ENCODE measurements at places on chromosomes 1 and 21. TPM values are rescaled to one million over a fixed set of nuclear protein-coding genes. Genes with fewer than 3 reads are reported as not detected.

DNA sequence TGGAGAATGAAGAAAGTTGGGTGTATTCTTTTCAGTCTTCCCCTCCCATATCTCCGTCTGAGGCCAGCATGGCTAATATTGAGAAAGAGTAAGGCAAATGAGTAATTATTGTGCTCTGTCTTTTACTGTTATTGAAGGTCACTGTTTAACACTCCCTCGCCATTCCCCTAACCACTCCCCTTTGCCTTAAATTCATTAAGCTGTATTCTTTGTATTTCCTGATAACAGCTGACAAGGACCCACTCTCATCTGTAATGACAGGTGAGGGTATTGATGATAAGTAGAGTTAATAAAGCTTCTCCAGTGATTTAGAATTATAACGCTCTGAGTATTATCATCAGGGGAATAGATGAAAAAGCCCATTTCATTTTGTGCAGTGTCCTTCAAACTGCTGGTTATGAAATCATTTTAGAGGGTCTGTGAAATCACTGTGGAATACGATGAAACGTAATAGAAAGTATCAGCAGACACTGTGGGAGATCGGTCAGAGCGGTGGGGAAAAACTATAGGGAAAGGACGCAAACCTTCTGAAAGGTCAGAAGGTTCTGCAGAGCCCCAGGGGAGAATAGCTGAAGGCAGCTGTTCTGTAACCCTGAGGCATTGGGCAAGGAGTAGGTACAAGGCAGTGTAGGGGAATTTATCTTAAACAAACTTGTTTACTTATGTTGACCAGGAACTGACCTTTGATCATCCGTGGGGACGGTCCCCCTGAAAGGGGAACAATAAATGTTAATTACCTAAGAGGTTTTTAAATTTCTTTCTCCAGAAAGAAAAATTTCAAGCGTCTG lies 46.3 kb upstream of the CACYBP start:
- DNase-seq = no peak

DNA sequence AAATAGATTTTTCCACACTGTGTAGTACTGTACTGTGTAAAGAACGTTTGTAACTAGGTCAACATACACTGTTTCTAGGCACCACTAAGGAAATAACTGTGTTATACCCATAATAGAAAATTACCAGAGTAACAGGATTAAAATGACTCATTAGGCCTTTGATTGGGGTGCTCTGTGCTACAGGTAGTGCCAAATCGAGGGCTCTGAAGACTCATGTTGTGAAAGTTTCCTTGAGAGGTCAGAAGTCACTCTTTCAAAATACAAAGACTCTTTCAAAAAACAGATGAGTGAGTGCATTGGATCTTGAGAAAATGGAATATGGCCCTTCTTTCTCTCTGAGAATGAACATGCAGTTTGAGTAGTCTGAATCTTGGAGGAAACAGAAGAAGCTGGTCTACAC lies 143.0 kb downstream of the MRPL39 start:
- DNase-seq = no peak

DNA sequence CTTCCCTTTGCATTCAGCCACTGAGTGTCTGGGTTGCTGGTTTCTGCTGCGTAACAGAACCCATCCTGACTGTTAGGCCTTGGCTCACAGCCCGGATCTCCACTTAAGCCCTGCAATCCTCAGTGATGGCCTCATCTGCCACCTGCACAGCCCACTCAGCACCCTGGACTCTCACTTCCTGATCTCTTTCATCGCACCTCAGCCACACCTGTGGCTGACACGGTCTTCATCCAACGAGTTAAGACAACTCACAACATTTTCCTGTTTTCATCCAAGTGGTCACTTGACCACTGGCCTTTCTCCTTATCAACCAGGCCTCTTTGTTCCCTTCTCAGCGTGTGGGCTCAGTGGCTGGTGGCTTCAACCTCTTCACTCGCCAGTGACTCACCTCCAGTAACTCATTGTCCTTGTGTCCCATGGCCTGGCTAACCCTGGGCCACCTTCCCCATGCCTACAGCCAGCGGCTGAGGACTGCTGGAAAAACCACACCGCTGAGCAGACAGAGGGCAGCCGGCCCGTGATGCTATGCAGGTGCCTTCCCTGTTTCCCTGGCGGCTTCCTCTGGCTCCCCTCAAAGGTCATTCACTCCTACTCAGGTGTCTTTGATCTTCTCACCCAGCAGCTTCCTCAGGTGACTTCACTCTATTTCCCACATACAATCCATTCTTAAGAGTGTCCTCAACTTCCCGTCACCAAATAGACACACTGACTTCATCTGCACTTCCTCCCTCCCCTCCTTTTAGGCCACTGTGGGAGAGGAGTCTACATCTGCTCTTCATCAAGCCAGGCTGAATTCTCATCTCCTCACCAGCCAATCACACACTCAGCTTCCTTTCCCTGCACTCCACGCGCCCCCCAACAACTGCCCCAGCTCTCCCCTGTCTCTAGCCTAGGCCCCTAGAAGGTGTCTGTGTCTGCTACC lies 19.9 kb upstream of the EDN2 start:
- DNase-seq = no peak

DNA sequence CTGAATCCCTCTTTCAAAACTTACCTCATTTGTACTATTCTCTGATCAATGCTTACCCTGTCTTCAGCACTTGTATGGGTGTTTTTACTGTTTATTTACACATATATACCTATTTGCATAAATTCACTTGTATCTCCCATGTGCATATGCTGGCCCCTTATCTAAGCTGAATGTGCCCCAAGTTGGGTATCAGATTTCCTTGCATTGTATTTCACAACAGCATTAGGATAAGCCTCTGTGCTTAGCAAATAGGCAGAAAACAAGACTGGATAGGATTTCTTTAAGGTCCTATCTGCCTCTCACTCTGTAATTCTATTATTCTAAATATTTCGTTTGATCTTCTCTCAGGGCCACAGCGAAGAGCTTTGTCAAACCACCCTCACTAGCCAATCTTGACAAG lies 45.9 kb upstream of the IPO9 start:
- DNase-seq = no peak

DNA sequence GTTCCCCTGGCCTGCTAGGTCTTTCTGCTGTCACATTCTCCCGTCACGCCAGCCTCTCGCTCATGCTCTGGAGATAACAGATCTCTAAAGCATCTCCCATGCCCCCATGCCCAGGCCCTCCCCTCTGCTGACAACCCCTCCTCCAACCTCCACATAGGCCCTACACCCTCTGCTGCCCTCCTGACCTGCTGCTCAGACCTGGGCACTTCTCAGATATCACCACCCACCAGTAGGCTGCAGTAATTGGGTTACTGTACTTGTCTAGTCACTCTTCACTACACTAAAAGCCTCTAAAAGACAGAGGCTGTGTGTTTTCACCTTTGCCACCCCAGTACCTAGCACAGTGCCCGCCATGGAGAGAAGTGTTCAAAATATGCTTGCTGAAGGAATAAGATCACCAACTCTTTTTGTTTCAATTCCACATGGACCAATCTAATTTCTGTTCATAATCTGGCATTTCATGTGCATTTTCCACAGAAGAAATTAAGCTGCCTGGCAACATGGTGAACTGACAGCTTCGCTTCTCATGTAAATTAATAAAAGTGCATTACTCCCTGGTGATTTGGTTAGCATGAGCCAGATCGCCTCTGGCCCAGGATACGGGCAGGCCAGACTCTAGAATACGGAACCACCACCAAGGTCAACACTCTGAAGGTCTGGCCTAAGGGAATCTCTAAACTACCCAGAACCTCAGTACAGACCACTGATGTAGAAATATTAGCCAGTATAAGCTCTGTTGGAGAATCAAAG lies 20.7 kb downstream of the LBR start:
- DNase-seq = no peak

DNA sequence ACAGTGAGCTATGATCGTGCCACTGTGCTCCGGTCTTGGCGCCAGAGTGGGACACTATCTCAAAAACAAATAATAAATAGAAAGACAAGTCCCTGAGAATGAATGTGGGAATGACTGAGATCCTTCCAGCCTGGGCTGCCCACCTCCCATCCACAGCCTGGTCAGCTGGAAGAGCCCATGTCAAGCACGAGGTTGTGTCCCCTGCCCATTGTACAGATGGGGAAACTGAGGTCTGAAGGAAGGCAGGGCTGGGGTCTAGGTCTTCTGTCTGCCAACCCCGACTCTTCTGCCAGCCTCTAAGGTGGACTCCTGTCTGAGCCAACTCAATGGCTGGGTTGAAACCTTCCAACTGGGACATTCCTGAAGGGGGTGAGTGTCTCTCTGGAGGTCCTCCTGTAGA lies 79.5 kb downstream of the RAP1GAP start:
- no peak for DNase-seq

Gene RHBG
- total RNA-seq = not detected

DNA sequence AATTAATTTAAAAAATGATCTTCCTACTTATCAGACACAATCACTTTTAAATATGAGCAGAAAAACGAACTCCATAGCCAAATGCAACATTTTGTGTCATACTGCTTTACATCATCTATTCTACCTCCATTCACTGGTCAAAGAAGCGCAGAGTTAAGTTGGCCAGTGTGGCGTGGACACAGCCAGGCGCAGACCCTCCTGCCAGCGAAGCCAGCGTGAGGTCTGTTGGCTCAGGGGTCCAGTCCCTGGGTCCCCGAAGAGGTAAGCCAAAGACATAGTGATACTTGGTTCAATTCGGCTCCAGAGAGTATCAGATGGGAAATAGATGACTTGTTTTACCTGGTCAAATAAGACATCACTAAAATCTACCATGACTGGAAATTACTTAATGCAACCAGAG lies 59.2 kb downstream of the B3GALT5 start:
- no peak for DNase-seq

Gene FAM78B
- total RNA-seq = 0.13 TPM

DNA sequence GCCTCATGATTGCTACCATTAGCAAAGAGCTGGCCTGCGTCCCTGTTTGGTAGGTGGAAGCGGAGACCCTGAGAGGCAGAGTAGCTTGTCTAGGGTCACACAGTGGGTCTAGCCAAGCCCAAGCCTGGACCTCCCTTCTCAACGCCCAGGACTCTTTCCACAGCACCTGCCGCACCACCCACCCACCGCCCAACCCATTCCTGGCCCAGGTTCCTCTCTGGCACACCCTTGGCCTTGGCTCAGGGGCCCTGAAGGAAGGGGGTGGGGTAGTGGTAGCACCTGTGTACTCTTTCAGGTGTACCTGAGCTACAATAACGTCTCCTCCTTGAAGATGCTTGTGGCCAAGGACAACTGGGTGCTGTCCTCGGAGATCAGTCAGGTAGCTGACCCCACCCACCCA lies 19.3 kb downstream of the FAM151A start:
- no peak for DNase-seq

DNA sequence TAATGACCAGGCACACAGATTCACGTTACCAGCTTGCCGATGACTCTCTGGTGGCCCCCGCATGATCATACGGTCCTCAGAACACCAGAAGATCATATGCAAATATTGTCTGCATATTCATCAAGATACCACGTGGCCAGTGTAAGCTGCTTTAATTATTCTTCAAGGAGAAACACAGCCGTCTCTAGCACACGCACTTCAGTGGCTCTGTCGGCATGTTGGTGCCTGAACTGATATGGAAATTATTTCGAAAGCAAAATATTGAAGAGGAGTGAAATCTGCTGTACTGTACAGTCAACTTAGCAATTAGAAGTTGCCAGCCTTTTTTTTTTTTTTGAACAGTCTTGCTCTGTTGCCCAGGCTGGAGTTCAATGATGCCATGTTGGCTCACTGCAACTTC lies 5.9 kb upstream of the KIF26B start:
- no peak for DNase-seq

Gene CRNN
- total RNA-seq = not detected

Gene COL6A2
- 1.2 TPM for total RNA-seq

Gene DYNLT5
- 1.1 TPM for total RNA-seq

GRCh38 chr1:9696793-9697192 lies 45.3 kb downstream of the PIK3CD start:
- no peak for DNase-seq

Gene LIN28A
- not detected for total RNA-seq

Gene TFF2
- not detected for total RNA-seq
